ENCODE measurements at places on chromosomes 16 and 17.
A peak's percentile ranks its signal among the peaks of the same experiment; 100 is the strongest.

GRCh38 chr16:57484515-57485005, 1.7 kb downstream of the DOK4 start:
- no peak for DNase-seq

- no peak for DNase-seq
Measured at GRCh38 chr17:83182620-83183101, 103.3 kb downstream of the METRNL start.

GRCh38 chr16:4309102-4309832, 6.6 kb upstream of the GLIS2 start:
- no peak for DNase-seq

DNA sequence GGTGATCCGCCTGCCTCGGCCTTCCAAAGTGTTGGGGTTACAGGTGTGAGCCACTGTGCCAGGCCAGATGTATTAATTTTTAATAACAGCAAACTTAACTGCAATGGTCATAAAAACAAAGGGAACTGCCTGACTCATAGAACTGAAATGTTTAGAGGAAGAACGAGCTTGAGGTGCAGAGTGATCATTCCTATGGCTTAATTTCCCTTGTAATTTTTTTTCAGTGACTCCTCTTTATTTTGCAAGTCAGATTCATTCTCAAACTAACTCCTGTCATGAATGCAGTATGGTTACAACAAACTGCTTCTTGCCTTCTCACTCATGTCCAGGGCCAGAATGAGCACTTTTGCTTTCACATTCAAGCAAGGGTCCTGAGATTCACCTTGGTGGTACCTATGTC, 231.3 kb downstream of the HAPSTR1 start:
- DNase-seq = no peak

- peak; percentile 93 for DNase-seq
Measured at GRCh38 chr17:50055055-50055425, 870 bp upstream of the ITGA3 start.

GRCh38 chr16:57739756-57740422, 4.3 kb downstream of the KATNB1 start:
- no peak for DNase-seq

DNA sequence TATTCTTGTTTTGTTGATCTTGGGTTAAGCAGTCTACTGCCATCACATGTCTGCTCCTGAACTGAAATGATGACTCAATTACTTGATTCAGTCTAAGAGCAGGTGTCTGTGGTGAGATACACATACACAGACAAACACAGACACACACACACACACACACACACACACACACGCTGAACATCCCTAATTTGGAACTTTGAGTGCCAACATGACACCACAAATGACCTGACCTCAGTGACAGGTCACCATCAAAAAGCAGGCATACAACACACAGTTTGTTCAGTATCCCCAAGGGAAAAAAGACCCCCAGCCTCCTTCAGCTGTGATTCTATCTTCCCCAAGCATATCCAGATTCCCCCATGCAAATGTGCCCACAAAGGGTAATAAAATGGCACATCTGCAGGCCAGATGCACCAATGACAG, 130.1 kb upstream of the TMEM97 start:
- DNase-seq = no peak

DNA sequence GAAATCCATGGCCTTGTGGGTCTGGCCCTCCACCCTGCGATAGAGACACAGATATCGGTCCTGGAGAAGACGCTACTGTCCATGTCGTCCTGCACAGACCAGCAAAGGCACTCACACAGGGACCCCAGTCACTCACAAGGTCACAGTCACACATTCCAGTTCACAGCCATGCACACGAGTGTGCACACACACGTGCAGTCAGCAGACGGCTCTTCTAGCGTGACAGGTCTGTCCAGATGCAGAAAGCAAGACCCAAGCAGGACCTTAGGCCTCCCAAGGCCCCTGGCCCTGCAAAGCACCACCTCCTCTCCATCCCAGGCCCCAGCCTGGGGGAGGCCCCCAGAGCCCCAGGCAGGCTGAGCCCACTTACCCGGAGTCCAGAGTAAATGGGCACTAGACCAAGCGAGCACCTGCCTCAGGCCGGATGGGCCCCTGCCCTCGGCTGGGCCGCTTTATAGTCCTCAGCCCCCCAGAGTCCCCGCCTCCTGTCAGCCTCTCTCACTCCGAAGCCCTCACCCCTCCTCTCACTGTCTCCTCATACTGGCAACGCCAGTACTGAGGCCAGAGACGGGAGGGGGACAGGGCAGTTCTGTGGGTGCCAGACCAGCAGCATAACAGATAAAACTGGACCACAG, at the start of gene PPY:
TSS of gene PPY (minus strand) at position 426 of the 635 bp plus-strand sequence. CDS start 822 bp downstream, outside the sequence.
- DNase-seq = no peak

GRCh38 chr17:30920282-30920681, 1.5 kb upstream of the ADAP2 start:
- no peak for DNase-seq

DNA sequence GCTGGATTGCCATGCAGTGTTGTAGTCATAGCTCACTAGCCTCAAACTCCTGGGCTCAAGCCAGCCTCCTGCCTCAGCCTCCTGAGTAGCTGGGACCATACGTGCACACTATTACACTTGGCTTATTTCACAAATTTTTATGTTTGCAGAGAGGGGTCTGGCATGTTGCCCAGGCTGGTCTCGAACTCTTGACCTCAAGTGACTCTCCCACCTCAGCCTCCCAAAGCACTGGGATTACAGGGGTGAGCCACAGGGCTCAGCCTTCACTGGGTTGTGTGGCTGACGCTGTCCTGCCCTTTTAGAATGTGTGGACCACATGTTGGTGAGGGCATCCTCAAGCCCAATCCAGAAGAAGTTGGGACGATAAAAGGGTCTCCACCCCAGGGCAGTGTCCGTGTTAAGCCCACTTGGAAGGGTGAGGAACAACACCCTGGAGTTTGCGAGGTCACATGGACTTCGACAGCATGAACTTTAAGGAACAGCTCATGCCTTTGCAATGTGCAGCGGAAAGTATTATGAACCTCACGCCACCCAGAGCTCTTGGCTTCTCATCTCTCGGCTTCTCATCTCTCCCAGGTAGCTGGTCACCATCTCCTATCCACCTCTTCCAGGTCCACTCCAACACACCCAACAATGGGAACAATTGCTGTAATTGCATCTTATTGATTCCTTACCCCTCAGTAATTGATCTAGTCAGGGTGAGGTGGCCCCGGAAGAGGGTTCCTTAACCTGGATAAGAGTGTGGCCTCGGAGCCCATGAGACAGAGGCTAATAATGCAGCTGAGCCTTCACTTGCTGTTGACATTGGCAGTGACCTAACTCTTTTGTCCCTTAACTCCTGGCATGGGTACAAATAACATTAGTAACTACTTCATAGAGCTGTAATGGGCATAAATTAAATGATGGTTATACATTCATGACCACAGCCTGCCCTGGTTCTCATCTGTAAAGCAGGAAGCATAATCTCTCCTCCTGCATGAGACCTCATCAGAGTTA, 6.7 kb downstream of the FOXL1 start:
- DNase-seq = no peak

DNA sequence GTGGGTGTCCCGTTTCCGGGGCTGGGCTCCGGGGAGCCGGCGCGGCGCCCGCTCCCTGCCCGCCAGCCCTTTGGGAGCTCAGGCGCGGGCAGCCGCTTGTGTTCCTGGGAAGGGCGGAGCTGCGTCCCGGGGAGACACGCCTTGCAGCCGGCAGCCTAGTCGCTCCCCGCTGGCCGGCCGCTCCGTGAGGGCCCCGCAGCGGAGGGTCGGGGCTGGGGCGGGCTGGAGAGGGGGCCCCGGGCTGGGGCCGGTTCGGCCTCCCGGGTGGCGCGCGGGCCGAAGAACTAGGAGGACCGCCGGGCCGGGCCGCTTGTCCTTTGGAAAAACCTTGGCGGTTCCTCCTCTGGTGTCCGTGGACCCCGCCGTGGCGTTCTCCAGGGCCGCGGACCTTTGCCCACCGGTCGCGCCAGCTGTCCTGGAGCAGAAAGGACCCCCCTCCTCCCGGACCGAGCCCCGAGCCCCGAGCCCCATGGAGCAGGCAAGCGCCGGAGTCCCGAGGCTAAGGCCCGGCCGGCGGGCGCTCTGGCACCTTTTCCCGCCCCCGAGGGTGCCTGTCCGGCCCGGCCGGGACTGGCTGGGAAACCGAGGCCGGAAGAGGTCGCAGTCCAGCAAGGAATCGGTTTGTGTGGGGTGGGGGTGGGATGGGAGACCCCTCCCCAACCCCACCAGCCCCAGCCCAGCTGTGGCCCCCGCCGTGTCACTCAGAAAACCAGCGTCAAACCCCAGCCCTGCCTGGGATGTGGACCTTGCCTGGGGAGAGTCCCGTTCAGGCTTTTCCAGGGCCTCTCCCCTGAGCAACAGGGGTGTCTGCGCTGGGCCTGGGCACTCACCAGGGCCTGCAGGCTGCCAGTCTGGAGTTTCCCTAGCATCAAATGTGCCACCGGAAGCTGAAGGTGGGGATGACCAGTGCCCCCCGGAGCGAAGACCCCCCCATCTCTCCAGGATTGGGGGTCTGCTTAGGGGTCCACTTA, 6.8 kb upstream of the TBC1D3B start:
- DNase-seq = peak; percentile 84
